ENCODE measurements at places on chromosomes 7 and 10. TPM values are rescaled to one million over a fixed set of nuclear protein-coding genes. Genes with fewer than 3 reads are reported as not detected.

Gene PLEKHA8
- total RNA-seq, result 4.7 TPM

Gene HTRA1
- total RNA-seq, result 789 TPM

Gene NXPH1
- not detected for total RNA-seq

Gene TUBB8
- not detected for total RNA-seq

Gene FAM180A
- total RNA-seq, result 1.3 TPM

Gene SLC13A1
- total RNA-seq, result not detected

Gene ANKRD1
- 1.6 TPM for total RNA-seq

Gene CNPY4
- 15.3 TPM for total RNA-seq

Gene GNGT1
- not detected for total RNA-seq

Gene DGKI
- 1.1 TPM for total RNA-seq

Gene VWDE
- total RNA-seq, result not detected

Gene RNLS
- 19.7 TPM for total RNA-seq

Gene NPFFR1
- not detected for total RNA-seq

Gene LEP
- not detected for total RNA-seq

Gene TMEM196
- not detected for total RNA-seq

Gene ELN
- 20.8 TPM for total RNA-seq

Gene MALRD1
- 0.50 TPM for total RNA-seq

Gene ACSL5
- total RNA-seq, result 18.5 TPM

Gene GLI3
- total RNA-seq, result 12.9 TPM

Gene PSPH
- total RNA-seq, result 15.4 TPM

Gene STEAP1B
- 1.1 TPM for total RNA-seq

Gene CPEB3
- 1.7 TPM for total RNA-seq

Gene SFRP4
- 1.5 TPM for total RNA-seq

Gene VPS37D
- total RNA-seq, result 3.1 TPM

Gene SPDYE18
- total RNA-seq, result 0.44 TPM

Gene BUD31
- total RNA-seq, result 71.8 TPM

Gene COL26A1
- not detected for total RNA-seq

Gene CYTH3
- total RNA-seq, result 56.0 TPM

Gene FAM237B
- total RNA-seq, result not detected

Gene CALCR
- not detected for total RNA-seq

Gene DDIT4
- 281 TPM for total RNA-seq

Gene NAT16
- total RNA-seq, result not detected

Gene CFAP43
- 0.15 TPM for total RNA-seq

Gene CRYGN
- 0.10 TPM for total RNA-seq

Gene LRRD1
- total RNA-seq, result not detected

Gene BMPR1A
- total RNA-seq, result 21.6 TPM

Gene PNLIPRP2
- total RNA-seq, result not detected

Gene CHST15
- 17.1 TPM for total RNA-seq
